8988T (cell line): ENCODE measurements at places on chromosomes 13 and 19.

DNA sequence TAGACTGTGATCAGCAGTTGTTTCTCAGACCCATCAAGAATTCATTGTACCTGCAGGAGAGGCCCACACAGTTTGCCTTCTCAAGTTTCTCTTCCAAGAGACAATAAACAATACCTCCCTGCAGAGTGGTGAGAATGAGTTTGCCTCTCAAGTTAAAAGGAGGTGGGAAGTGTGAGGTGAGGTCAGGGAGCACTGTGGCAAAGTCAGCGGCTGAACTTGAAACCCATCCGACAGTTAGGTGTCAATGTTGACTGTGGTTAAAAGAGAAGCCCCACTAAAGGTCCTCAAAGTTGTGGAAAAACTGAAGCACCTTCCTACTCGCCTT, 72.9 kb upstream of the TSC22D1 start:
- no peak for DNase-seq

DNA sequence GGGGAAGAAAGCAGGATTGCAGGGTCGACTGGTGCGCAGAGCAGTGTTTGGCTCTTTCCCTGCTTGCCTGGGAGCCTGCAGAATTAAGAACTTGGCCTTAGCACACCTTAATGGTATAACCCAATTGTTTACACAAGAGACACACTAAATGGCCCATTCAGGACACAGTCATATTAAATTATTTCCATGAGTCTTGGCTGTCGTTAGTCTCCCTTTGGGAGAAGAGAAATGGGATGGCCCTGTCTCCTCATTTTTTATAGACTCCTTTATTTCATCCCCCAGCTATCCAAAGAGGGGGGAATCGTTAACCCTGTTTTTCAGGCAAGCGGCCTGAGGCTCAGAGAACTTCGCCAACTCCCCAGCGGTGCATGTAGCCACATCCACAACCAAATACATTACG, 282.5 kb downstream of the SUCLA2 start:
- DNase-seq: no peak

DNA sequence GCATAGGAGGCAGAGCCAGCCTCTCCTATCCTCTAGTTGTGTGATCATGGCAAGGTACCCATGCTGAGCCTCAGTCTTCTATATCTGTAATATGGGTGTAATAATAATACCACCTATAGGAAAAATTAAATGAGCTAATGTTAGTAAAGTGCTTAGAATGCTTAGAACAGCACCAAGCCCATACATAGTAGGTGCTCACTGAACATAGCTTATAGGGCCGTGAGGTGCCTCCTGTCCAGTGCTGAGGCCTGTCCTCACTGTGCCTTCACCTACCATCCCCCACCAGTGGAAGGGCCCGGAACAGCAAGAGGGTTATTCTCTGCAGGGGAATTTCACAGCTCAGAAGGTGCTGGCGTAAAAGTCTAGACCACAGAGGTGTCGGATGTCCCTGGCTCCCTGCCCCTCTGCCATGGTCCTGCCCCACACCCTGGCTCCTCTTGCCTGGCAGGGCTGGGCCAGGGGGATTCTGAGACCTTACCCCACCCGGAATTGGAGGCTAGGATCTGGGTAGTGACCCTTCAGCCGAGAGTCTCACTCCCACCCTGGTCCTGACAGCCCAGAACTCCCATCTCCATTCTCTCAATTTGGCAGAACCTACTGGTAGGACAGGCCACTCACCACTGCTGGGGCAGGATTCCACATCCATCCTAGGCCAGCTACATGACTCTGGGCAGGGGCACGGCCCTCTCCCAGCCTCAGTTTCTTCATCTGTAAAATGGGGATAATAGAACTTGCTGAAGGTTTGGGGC, 2.2 kb upstream of the SCN1B start:
- no peak for DNase-seq

GRCh38 chr19:7480222-7480969, 8.4 kb downstream of the PEX11G start:
- DNase-seq: no peak

DNA sequence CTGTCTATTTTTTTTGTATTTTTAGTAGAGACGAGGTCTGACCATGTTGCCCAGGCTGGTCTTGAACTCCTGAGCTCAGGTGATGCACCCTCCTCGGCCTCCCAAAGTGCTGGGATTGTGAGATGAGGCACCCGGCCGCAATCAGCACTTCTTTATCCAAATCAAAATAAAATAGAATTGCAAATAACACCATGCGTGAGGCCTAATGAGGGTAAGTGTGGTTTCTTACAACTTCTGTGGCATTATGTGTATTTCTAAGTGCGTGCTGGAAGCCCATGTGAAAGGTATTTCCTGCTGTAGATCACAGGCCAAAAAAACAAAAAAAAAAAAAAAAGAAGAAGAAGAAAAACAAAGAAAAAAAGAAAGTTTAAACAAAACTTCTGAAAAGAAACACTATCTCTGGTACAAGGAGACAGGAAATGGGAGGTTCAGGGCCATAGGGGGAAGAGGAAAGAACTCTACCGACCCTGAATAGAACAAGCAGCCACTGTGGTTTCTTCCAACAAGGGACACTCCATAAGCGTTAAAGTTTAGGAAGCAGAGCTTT, 3.0 kb upstream of the GRAMD1A start:
- no peak for DNase-seq

GRCh38 chr13:52345048-52345447, 60.9 kb downstream of the THSD1 start:
- DNase-seq: no peak

DNA sequence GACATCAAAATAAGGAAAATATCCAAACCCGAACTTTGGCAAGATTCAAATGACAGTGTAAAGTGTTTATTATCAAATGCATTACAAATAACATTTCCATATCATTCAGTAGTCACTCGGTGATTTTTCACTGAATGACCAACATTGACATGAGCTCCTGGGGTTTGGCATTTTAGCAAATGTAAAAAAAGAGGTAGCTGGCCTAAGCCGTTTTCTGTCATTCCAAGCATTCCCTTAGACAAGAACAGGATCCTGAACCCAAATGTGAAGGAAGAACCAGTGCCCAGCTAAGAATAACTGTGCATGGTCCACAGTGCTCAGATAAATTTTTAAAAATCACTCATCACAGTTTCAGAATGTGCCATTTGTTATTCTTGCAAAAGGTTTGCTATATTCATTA, 327.9 kb downstream of the GPC6 start:
- DNase-seq: no peak

DNA sequence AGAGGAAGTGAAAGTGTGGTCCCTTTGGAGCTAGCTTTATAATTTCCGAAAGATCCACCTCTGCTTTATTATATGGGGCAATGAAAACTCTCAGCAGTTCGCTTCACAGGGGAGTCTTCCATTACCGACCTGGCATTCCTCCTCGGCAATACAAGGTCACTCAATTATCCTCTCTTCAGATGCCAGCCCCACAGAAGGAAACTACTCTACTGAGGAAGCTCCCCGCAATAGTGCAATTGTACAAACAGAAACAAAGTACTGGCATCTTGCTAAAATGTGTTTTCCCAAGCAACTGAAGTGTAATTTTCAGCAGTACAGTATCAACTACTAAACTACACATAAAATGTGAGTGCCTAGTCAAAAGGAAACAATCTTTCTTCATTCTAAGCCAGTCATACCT, 702.0 kb downstream of the PCDH9 start:
- DNase-seq: no peak

DNA sequence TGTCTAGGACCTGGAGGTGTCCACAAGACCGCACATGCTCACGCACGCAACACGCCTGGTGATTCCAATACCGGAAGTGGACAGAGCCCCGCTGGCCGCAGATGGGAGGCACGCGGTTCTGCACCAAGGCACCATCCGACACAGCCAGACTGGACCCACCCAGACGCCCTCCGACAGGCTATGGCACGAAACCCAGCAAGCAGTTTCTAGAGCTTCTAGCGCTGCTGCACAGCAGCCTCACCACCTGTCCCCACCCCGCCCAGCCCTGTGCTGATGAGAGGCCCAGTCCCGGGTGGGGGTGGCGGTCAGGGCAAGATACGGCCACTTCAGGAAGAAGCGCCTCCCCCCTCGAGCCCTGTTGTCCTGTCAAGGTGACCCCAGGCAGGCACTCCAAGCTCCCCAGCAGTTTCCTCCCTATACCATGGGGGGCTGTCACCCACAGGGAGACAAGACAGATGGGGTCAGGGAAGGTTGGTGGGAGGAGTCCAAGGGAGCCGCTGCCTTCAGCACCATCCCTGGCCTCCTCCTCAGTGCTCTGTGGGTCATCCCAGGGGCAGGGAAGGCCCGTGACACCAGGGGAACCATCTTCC, 11.3 kb downstream of the LSM4 start:
- no peak for DNase-seq
